ENCODE measurements at places on chromosomes 16 and 17.
A peak's percentile ranks its signal among the peaks of the same experiment; 100 is the strongest.

DNA sequence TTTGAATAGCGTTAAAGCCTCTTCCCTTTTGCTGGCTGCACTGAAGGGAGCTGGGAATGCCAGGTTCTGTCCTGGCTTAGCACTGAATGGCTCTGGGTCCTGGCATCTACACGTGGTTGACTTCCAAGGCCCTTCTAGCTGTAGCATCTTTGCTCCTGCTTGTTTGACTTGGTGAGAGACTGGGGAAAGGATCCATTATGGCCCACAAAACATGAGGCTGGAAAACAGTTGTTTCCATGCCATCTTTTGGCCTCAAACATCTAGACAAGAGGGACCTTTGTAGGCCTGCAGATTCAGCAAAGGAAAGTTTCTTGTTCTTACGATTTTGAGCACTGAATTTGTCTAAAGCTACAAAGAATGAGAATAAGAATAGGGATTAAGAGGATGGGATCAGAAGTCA, 32.5 kb downstream of the EPN2 start:
- no peak for DNase-seq

DNA sequence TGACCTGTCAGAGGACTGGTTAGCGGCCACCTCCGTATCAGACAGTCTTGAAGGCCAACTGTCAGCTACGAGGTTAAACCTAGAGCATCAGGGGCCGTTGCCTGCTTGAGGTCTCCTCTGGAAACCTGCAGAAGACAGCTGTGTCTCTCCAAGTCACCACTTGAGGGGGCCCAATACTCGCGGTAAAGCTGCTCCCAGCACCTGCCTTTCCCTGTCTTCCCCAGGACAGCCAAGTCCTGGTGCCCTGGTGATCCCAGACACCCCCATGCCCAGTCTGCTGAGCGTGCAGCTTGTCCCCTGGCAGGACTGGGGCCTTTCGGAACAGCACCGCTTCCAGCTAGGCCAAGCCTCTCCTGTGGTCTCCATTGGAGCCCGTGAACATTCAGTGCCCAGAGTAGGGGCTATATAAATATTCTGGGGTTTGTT, 80.1 kb downstream of the DNAH17 start:
- DNase-seq = peak; percentile 60

DNA sequence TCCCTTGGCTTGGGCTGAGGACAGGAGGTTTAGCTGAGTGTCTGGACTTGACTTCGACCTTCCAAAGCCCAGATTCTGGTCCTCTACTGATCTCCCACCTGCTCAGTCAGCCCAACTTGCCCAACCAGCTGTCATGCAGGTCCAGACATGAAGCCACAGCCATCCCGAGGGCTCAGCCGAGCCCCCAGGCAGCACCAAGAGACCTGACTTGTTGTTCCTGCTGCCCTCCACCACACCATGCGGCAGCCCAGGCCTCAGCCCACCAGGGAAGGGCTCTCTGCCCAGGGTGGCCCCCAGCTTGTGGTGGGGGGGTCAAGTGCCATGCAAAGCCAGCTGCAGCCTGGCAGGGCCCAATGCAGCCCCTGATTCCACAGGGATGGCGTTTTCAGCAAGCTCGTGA, 17.2 kb upstream of the CACNG4 start:
- no peak for DNase-seq

DNA sequence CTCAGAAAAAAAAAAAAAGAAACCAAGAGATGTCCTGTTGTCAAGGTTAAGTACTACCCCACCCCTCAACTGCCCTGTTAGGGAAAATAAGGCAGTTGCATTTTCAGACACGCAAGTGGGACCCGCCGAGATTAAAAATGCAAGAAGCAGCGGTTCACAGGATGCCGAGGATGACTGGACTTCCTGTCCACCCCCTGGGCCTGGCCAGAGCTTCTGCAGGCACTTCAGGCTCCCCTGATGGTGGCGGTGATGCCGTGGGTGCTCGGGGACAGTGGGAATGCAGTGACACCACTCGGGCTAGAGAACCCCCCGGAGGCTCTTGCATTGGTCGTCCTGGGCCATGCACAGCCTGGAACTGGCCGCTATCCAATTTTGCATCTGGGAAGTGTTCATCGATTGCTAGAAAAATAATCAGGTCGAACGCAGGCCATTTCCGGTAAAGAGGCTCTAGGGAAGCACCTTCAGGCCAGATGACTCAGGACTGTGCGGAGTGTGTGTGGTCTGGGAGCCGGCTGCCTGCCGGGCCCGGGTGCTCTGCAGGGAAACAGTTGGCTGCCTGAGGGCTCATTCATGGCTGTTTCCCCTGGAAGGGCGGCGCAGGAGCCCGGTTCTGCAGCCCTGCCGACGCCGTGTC, 13.4 kb upstream of the CRISPLD2 start:
- no peak for DNase-seq

GRCh38 chr17:47352848-47353247, 29.1 kb downstream of the EFCAB13 start:
- DNase-seq = no peak

DNA sequence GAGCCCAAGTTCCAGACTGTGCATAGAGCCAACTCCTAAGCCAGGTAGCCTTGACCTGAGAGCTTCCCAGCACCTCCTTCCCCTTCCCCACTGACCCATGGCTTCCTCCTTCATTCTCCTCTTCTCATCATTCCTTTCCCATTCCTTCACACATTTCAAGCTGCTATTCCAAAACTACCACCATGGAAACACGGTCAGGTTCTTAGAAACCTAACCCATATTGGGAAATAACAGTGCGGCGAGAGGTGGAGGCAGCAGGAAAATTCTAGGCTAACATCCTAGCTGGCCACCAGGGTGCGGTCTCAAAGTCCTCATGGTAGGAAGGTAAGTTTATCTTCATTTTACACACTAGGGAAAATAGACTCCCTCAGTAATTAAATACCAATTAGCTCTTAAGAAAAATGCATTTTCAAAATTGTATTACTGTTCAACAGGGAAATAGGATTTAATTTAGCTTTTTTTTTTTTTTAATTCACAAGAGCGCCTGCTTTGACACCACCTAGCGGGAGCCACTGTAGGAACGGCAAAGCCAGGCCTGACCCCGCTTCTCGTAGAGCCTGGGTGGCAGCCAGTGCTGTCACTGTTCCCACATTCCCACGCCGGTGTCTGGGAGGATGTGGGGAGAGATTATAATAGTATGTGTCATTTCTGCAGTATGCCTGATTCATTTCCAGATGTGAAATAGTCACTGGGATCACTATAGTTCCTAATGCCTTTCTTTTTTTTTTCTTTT, 14.0 kb upstream of the SPHK1 start:
- peak; percentile 85 for DNase-seq

DNA sequence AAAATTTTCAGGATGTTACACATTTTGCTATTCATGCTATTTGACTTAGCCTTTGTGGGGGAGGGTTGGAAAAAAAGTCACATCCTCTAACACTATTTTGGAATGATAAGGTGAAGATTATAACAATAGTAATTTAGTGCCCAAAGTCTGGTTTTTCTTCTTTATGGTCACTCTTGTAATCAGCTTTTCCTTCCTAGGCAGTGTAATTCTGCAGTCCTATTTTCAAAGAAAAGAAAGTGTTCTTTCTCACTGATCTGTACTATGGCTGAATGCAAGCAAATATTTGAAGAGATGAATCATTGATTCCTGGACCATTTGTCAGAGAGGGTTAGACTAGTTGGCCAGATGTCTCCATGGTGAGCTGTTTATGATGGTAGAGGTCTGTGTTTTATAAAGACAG, 8.4 kb downstream of the RSPRY1 start:
- DNase-seq = no peak

Measured in uterus (tissue), 4 donors.